ENCODE measurements at places on chromosomes 4 and X.

DNA sequence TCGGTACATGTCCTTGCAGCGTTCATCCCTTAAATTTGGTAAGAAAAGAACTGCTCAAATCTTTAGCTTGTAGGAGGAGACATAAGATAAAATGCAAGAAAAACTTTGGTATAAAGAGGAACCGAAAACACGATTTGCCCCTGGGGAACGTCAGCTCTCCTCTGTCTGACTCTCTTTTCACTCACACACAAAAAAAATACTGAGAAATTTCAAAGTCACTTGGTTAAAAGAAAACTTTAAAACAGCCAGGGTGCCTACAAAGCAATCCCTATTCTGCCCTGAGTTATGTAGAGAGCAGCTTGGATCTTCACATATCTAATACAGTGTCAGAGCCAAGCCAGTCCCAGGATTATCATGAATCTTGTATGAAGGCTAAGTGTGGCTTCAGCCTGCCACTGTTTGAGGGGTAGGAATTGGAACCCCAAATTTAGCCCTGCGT is 248.5 kb upstream of the CXXC4 start:
- no peak for DNase-seq

DNA sequence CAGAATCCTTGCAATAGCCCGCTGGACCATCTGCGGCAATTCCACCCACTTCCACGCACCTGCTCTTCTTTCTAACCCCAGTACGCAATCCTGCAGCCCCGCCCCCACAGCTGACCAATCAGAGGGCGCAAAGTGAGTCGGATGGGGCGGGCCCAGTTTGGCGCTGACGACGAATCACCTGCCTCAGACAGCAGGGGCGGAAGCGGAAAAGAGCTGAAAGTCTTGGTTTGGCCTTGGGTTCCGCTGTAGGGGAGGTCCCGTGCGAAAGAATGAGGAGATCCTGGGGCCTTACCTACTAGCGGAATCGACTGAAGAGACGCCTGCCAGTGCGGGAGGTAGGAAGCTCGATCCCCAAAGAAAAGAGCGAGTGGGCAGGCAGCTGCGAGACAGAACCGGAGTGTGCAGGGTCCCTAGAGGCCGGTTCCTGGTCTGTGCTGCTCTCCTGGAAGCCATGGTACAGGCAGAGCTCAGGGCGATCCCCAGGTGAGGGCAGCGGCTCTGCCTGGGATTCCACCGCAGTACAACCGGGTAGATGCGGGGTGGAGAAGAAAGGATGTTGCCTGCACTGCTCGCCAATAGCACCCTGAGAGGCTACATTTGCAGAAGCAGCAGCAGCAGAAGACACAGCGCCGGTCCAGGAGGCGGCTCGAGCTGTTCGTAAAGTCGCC is at the start of gene TMEM184C:
Gene TMEM184C, plus strand, starts transcription at position 225 of the 668 bp plus-strand sequence. CDS start 560 bp downstream, outside the sequence.
- peak; percentile 96 for DNase-seq

DNA sequence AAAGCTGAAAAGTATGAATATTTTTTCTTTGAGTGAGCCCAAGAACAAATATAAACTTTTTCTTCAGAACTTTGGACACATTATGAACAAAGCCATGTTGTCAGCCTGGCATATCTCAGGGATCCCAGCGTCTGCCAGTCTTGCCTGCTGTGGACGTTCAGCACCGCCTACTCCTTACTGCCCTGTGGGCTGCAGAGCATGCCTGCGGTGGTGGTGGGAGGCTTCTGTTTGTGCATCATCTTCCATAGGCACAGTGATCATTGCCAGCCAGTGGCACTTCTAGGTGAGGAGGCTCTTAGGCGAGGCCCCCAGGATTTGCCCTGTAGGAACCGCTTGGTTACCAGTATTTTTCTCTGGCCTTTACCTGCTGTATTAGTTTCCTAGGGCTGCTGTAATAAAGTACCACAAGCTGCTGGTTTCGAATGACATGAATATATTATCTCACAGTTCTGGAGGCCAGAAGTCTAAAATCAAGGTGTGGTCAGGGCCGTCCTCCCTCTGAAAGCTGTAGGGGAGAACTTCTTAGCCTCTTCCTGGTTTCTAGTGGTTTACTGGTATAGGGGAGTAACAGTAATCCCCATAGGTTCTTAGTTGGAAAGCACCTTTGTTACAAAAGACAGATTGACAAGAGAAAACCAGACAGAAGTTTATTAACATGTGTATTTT is 15.4 kb downstream of the ANXA3 start:
- no peak for DNase-seq

DNA sequence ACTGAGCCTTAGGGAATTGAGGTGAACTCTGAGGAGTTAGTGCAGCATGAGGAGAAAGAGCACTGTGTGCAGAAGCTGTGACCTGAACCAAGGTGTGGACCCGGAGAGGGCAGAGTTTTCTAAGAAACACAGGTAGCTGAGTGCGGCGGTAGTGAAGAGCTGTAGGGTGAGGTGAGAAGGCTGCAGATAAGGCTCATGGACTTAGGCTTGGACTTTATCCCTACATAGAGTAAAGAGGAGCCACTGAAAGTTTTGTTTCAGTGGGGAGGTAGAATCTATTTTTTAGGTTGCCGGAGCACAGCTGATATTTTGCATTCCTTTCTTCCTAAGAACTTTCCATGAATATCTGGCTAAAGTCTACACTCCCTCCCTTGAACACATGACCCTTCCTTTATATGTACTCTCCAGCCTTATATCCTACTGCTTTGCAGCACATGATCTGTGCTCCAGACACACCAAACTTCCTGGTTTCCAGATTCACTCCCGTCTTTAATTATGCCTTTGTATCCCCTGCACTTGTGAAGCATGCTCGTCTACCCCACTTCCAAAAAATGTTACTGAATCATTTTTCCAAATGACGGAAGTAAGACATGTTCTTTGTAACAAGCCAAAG is 10.6 kb upstream of the PGRMC2 start:
- DNase-seq = no peak
